ENCODE measurements at places on chromosomes 11 and 22.

DNA sequence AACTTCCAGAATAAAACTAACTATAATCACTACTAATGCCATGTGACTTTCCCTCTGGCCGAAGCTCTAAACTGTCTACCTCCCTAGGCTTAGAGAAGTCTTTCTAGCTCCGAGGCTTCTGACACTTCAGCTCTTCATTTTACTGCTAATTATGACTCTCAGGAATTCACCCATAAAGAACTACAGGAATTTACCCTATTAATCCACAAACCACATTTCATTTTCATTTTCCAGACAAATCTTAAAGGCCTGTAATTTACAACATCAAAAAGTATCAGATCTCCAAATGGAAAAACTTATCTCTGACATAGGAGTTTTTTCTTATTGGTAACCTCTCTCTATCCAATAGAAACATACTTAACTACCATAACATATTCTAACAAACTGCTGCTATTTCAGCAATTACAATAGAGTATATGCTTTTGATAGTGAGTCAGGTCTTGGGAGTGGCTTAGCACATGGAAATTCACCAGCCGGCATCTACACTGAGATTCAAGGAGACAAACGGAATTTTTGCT lies 33.4 kb downstream of the MRTFA start:
- DNase-seq: no peak

GRCh38 chr11:28615542-28615941 lies 507.4 kb downstream of the METTL15 start:
- no peak for DNase-seq

- no peak for DNase-seq
These were observed 21.0 kb upstream of the RAB30 start for GRCh38 chr11:83092488-83093384.

DNA sequence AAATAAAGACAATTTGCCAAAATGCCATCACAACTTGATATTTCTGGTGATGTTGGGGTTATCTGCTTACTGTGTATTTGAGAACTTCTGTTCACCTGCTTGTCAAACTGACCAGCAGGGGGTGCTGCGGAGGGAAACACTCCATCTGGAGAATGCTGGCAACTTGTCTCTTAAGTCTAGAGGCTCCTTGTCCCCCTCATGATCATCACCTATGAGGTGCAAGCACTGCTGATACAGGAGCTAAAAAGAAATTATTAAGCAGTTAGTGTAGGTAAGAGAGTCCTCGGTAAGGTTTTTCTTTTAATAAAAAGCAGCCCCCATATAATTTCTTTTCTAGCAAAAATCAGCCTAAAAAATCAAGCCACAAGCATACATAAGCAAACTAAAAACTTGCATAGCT lies 32.7 kb upstream of the GLYATL1B start:
- DNase-seq: peak; percentile 81

DNA sequence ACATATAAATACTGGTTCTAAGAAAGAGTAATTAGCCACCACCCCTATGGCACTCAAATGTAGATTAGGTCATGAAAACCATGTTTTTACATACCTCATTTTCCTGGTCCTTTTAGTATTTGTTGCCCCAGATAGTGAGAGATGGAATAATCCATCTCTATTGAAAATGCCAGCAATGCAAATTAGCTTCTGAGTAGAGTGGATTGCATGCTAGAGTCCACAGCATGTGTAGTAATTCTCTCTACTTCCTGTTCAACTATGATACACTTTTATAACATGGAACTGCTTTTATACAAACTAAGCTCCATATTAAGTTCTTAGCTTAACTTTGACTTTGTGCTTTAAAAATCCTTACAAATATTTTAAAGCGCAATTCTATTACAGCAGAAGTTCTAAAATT lies 73.2 kb downstream of the TRPC6 start:
- DNase-seq: no peak

- no peak for DNase-seq
These were observed 109.3 kb downstream of the MN1 start for GRCh38 chr22:27692243-27692642.

DNA sequence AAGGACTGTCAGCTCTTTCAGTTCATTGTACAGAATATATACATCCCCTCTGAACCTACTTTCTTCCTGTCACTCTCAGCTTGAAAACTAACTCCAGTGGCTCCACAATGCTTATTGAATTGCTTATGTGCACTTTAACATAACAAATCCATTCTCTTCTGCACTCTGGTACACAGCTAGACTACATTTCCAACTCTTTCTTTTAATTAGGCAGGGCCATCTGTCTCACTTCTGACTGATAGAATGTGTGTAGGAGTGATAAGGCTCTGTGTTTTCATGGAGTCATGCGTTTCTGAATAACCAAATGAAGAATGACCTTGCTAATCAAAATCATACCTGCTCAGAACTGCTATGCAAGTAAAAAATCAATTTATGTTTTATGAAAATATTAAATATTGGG lies 278.5 kb upstream of the CCDC179 start:
- no peak for DNase-seq

DNA sequence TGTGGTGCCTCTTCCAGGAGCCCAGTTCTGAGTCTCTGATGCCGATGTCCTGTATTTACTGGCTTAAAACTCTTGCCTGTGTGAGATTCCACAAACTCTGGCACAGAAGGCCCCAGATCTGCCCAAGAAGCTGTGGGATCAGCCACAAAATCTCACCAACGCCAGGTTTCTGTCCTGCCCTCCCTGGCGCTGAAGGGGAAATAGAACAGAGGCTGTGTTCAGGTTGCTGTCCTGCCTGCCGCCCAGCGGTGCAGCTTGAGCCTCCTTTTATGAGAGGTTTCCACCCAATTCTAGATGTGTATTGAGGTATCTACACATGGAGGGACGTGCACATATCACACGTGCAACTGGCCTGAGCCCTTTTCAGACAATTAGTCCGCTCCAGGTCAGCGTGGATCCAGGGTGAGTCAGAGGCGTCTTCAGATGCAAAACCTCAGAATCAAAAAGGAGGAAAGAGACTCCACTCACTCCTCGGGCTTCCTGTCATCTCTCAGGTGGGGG lies 2.2 kb downstream of the TMEM80 start:
- no peak for DNase-seq

DNA sequence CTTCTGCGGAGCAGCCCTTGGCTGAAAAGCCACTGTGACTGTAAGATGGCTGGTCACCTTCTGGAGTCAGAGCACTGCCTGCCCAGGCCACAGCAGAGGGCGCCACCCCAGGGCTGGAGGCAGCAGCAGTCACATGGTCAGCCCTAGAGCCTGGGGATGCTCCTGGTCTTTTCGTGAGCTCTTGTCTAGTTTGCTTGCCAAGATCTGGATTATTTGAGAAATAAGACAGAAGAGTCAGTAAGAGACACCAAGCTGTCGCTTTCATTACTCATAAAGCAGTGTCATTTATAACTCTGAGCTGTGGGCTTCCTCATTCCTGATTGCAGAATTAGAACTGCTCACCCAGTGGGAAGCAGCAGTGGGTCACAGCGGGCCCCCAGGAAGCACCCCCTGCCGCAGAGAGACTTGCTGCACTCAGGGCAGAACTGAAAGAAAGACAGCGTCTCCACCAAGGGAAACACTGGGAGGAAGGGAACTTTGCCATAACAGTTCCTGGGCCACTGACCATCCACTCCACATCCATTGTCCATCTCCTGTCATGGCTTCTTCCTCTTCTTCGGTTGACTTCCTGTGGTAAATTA lies 56.7 kb downstream of the PPP6R2 start:
- DNase-seq: no peak

DNA sequence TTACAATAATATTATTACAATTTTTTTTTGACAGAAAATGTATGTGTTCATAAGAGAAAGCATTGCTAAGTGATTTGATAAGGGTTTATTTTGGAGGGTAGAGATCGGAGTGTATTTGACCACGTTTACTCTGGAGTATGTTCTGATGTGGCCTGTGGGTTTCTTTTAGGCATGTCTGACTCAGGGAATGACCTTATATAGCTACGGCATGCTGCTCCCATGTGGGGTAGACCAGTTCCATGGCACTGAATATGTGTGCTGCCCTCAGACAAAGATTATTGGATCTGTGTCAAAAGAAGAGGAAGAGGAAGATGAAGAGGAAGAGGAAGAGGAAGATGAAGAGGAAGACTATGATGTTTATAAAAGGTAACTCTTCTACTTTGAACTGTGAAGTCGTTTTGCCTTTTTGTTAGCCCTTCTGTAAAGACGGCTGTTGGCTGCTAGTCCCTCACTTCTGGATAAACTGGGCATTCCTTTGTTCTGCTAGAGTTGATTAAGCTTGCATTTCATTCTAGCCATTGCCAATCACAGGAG lies 38.1 kb upstream of the ST14 start:
- no peak for DNase-seq

GRCh38 chr11:78044706-78045105 lies 19.0 kb upstream of the THRSP start:
- DNase-seq: no peak

- no peak for DNase-seq
These were observed 118.2 kb downstream of the DSCAML1 start for GRCh38 chr11:117678658-117679406.

DNA sequence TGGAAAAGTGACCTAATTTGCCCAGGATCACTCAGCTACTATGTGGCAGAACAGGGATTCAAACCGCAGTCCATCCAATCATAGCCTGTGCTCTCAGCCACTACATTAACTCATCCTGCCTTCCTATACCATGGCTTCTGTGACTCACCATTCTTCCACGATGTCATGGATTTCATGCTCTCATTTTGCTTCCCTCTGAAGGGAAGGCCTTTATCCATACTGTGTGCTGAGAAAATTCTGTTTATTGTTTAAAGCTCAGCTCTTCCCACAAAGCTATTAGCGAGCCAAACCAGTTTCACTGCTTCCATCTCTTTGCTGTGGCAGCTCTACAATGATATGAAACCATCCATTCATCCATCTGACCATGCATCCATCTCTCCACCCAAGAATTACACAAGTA lies 289.9 kb downstream of the TENM4 start:
- DNase-seq: no peak

DNA sequence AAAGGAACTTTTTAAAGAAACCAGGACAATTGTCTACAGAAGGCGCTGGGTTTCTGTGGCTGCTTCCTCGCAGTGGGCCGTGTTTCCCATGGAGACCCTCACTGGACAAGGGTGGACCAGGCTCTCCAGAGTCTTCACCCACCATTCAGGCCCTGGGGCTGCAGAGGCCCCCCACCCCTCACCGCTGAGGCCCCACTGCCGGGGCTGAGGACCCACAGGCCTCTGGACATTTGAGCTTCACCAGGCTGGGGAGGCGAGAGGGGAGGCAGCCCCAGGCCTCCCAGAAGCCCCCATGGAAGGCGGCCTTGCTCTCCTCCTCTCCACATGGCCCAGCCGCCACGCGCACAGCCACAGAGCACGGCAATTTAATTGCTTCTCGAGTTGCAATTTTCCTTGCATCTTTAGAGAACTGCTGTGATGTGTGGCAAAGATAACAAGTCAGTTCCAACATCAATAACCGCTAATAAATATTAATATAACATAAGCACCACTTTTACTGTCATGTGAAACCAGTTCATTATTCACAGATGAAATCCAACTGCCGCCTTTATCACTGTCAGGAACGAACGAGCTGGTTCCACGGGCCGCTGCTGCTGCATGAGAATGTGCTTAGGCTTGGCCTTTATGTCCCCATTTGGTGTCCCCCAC lies 81.0 kb downstream of the PHF21B start:
- no peak for DNase-seq

DNA sequence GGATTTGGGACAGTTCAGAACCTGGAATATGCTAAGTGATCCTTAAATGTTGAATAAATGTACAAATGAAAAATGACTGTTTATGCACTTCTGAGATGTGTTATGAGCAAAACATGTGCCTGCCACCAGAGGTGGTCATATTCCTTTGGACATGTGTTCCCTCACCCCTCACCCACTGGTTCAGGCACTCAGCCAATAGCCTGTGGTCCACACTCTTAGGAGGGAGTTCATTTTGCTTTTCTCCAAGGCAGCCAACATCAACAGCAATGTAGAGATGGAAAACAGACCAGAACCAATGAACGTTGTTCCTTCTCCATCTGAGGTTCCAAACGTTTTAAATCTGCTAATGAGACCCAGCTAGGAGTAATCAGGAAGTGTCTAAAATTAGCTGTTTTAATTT lies 44.0 kb downstream of the RPUSD4 start:
- DNase-seq: no peak

- DNase-seq: no peak
These were observed 104.3 kb upstream of the SYT13 start for GRCh38 chr11:45390407-45390806.

- DNase-seq: no peak
These were observed 654 bp upstream of the SYT8 start for GRCh38 chr11:1834062-1834610.

DNA sequence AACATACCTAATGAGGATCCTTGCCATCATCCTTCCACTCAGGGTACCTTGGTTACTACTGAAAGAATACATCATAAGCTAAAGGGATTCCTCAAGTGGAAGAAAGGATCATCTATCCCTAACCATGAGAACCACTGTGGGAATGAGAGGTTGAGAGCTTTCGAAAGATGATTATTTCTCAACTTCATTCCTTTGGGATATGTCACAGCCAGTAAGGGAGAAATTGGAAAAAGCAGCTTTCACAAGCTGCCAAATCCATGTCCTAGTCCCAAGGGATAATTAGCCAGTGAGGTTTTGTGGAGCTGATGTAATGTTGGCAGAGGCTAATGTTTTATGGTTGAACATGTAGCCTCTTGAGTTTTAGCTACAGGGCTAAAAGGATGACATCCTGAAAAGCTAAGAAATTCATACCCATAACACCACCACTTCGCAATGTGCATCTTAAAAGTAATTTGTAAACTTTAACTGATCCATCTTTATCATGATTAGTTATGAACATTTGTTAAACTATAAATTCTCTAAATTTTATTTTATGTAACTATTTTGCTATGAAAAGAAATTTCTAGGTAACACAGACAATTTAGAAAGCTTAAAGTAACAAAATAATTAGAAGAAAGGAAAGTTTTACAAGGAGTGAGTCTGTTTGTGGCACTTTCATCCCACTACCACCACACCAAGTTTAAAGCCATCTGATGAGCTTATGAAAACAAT lies 123.9 kb downstream of the MRTFA start:
- DNase-seq: no peak

DNA sequence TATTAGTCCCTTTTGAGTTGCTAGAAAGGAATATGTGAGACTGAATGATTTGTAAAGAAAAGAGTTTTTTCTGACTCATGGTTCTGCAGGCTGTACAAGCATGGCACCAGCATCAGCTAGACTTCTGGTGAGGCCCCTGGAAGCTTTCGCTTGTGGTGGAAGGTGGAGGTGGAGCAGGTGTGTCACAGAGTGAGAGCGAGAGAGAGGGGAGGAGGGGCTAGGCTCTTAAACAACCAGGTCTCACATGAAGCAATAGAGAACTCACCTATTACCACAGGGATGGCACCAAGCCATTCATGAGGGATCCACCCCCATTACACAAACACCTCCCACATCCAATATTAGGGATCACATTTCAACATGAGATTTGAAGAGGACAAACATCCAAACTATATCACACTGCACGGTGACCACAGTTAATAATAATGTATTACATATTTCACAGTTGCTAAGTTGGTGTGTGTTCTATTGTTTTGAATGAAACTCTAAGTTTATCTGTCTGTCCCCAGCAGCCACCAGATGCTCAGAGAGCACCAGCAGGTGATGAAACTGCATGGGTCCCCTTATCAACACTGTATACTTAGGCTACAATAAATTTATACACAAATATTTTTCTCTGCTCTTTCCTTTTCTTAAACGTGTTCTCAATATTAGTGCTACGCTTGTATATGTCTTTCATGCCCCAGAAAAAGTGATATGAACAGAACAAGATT lies 14.1 kb downstream of the ZFP91 start:
- DNase-seq: no peak

- no peak for DNase-seq
These were observed 130.8 kb upstream of the SPON1 start for GRCh38 chr11:13831696-13832095.

GRCh38 chr11:103936059-103936458 lies 100.4 kb upstream of the DDI1 start:
- no peak for DNase-seq

GRCh38 chr11:44387825-44388224 lies 77.9 kb upstream of the ALX4 start:
- DNase-seq: no peak
